ENCODE measurements at places on chromosomes 7 and 10.

GRCh38 chr10:78214955-78215354, 181.3 kb downstream of the RPS24 start:
- no peak for DNase-seq

GRCh38 chr7:20220293-20220761, 3.1 kb upstream of the MACC1 start:
- no peak for DNase-seq

DNA sequence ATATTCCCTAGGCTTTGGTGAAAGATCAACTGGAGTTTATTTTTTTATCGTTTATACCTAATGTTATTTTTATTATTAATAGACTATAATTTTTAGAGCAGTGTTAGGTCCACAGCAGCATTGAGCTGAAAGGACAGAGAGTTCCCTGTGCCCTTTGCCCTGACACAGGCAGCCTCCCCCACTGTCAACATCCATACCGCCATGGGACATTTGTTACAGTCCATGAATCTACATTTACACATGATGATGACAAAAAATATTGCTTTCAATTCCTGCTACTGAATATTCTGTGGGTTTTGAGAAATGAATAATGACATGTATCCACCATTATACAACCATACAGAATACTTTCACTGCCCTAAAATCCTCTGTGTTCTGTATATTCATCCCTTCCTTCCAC, 1297.5 kb upstream of the SORCS1 start:
- no peak for DNase-seq

DNA sequence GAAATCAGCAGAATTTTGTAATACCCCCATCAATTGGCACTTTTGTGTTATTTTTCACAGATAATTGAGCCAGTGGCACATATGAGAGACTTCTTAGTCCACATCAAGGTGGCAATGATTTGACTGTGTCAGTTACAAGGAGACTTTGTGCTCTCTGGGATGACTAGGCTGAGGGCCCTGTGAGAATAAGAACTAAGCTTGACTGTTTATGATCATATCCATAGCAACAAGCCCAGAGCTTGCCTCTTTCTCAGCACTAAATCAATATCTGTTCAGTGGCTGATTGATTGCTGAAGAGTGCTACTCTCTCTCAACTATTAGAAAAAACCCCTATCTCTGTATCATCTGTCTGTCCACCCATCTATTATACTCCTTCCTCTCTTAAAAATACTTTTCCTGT, 185.3 kb upstream of the PLPP4 start:
- no peak for DNase-seq

- DNase-seq: no peak
These were observed 286.8 kb upstream of the KLF14 start for GRCh38 chr7:131020759-131021261.

DNA sequence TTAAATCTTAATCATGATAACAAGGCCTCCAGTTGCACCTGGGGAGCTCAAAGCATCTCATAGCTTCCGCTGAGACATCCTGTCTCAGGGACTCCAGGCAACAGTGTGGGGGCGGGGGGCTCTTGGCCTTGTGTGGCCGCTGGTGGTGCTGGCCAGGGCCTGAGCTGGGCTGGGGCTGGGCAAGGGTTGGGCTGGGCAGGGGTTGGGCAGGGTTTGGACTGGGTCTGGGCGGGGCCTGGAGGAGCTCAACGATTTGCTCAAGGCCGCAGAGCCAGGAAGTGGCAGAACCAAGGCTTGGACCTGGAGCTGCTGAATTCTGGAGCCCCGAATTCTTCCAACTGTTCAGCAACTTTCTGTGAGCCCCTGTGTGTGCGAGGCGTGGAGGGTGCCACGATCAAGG, 37.9 kb upstream of the PSMG3 start:
- no peak for DNase-seq

DNA sequence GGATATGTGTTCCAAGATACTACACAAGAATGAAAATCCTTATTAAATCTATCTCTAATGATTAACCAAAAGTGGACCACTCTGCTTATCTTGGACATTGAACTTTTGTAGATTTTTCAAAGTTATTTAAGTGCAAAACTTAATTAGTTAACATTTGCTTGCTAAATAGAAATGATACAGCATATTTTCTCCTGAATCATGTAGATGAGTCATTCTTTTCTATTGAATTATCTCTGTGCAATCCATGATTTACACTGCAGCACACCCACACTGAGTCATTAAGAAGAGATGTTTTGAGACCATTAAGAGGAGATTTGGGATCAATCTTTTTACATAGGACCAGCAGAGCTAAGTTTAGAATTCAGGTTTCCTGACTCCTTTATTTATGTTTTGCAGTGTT, 6.6 kb upstream of the ABCC2 start:
- DNase-seq: peak; percentile 63

Data from kidney epithelial cell (primary cell).